A549 treated with DMSO at 1 μM for 4 hours (cell line): ENCODE measurements at places on chromosomes 11 and 22. TPM values are rescaled to one million over a fixed set of nuclear protein-coding genes. Genes with fewer than 3 reads are reported as not detected.

WNT11 gene
- 0.88 to 1.4 TPM (median 1.2 TPM) in 5 replicates for total RNA-seq

B3GAT1 gene
- total RNA-seq, result 0.05 TPM in 1 of 5 replicates, not detected in the others

CST6 gene
- not detected in 5 replicates for total RNA-seq

SAA2 gene
- not detected in 5 replicates for total RNA-seq

POTEH gene
- total RNA-seq, result not detected in 5 replicates

PRRG4 gene
- 0.47 to 0.76 TPM (median 0.62 TPM) in 5 replicates for total RNA-seq

C11orf97 gene
- not detected in 5 replicates for total RNA-seq
